Omental fat pad (tissue), 4 donors: ENCODE measurements at places on chromosomes 11 and 22.
A peak's percentile ranks its signal among the peaks of the same experiment; 100 is the strongest.

- no peak for DNase-seq
Measured at GRCh38 chr11:27699926-27700350, 317 bp downstream of the BDNF start.

DNA sequence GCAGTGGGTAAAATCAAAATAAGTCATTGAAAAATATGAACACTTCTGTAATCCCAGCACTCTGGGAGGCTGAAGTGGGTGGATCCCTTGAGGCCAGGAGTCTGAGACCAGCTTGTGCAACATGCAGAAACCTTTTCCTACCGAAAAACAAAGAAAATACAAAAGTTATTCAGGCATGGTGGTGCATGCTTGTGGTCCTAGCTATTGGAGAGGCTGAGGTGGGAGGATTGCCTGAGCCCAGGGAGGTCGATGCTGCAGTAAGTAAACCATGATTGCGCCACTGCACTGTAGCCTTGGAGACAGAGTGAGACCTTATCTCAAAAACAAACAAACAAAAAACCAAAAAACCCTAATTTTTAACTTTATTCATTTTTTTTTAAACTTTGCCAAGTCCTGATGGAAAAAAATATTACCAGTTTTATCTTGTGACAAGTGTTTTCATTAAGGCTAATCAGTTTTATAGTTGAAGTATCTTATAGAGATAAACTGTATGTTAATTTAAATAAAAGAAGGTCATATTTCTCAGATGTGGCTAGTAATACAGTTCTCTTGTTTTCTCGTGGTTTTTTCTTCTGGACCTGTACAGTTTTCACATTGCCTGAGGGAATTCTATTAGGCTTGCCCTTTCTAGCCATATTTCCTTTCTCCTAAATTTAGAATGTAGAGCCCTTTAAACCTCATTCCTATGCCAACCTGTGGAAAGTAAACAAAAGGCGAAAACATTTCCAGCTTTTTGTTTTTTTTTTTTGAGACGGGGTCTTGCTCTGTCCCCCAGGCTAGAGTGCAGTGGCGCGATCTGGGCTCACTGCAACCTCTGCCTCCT lies 9.4 kb downstream of the HIPK3 start:
- peak; percentile 59 for DNase-seq

- DNase-seq, result no peak
Measured at GRCh38 chr11:133408936-133409335, 123.4 kb downstream of the OPCML start.

GRCh38 chr11:74646215-74646614 lies 53.8 kb downstream of the POLD3 start:
- DNase-seq, result no peak

DNA sequence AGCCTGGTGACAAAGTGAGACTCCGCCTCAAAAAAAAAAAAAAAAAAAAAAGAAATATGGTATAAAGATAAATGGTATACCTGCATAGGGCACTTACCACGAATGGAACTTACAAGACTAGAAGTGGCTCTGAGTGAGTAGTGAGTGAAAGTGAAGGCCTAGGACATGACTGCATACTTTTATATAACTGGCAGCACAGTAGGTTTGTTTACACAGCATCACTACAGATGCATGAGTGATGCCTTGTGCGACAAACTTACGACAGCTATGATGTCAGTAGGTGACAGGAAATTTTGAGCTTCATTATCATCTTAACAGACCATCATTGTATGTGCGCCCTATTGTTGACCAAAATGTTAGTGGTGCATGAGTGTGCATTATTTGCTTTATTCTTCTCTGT lies 17.7 kb downstream of the XRCC6 start:
- no peak for DNase-seq

DNA sequence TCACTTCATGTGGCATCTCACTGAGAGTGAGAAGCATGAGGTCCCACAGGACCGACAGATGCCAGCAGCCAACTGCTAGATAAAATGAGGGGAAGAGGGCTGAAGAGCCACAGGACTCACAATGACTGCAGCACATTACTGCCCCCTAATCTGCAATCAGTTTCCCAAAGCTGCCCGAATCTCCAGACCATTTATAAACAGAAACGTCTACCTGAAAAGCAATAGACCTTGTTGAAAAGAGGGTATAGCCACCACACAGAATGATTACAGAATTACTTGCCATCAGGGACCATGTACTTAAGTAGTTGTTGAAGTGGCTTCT lies 12.4 kb upstream of the TEF start:
- DNase-seq, result no peak

- DNase-seq, result no peak
Measured at GRCh38 chr11:12826441-12826840, 152.2 kb downstream of the TEAD1 start.

DNA sequence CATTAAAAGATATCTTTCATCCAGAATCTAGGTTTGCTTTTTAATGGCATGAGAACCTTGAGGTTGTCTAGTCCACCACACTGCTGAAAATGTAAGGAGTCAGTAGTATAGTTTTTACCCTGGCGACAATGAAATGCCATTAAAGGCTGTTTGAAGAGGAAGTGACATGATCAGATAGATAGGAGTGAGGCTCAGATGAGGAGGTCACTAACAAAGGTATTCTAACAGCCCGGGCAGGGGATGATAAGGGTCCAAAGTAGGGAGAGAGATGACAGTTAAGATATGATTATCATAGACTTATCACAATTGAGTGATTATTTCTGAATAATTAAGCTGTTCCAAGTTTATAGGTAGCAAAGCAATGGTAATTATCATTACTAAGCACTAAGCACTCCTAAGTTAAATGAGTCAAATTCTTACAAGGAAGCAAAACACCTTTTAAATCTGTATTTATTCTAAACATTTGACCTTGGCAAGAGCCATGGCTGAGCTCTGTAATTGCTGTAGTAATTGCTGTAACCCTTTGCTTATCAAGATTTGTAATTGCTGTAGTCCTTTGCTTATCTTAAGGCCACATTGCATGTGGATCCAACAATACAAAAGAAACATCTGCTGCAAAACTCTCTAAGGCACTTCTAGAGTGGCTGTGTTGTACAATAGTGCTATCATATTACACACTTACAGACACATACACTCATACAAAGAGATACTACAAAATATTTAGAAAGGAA lies 92.6 kb downstream of the ENTHD1 start:
- no peak for DNase-seq

DNA sequence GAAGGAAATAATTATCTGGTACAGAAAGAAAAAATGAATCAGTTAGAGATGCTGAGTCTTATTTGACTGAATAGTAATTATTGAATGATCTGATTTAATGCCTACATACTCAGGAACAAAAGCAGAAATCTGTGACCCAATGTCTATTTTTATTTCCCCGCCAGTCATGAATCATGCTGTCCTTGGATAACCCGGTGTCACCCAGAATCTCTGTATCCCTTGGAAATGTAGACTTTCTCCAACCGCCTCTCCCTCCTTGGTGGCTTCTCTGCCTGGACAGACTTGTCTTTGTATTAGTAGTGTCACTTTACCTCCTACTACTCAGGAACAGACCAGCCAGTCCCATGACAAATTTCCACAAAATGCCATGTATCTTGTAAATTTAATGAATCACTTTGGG lies 173.3 kb upstream of the PDGFD start:
- DNase-seq, result no peak

DNA sequence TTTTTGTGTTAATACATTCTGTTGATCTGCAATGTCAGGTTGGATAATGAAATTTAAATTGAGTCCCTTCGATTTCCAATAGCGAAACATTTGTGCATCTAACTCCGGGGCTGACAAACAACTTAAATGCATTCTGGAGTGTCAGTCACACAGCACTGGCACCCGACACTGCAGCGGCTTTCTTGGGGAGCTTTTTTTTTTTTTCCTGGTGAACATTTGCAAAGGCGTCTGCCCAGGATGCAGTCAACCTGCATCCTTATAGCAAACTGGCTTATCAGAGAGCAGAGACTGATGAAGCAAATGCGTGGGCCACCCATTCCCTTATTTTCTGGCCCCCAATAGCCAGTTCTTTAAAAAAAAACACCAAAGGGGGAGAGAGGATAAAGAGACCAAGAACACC lies 1167.7 kb downstream of the LRRC4C start:
- no peak for DNase-seq

DNA sequence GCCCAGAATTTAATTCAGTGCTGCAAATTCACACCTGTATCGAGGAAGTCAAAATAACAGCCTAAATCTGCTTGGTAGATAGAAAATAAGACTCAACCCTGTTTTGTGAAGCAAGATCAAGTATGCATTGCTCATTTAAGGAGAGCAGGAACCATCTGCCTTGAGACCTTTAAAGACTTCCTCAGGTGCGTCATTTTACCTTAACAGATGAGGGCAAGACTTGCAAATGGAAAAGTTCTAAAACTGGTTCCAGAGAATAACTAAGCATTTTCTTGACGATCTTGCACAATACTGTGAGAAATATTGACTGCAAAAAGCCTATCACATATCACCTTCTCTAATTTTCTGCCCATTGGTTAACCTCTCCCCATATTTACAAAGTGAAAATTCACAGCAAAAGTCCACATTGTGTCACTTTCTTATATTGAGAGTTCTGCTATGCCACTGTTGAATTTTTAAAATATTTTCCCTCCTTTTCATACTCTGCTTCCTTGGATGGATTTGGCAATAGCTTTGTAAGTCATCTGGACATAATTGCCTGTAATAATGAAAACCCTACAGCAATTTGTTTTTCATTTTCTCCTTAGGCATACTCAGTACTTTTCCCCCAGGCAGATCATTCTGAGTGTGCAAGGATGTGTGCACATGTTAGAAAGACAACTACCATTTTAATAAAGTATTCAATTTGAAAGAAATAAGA lies 234.2 kb downstream of the AASDHPPT start:
- no peak for DNase-seq

DNA sequence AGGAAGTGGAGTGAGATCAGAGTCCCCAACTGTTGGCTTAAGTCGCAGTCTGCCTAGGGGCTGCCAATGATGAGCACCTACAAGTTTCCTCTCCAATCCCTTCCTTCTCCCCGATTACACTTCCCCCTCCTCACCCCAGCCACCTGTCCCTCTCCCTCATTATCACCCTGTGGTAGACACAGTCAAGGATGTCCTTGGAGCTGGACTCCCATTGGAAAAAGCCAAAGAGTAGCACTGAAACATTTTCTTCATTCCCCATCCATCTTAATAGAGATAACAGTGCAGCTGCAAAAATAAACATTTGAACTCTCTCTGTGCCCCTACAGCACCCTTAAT lies 146.2 kb downstream of the DBX1 start:
- no peak for DNase-seq

- no peak for DNase-seq
Measured at GRCh38 chr11:44726283-44727113, at the start of gene TSPAN18. Gene TSPAN18, plus strand, starts transcription at chr11:44726962. Its CDS starts 179,455 bp downstream, at chr11:44906417.

DNA sequence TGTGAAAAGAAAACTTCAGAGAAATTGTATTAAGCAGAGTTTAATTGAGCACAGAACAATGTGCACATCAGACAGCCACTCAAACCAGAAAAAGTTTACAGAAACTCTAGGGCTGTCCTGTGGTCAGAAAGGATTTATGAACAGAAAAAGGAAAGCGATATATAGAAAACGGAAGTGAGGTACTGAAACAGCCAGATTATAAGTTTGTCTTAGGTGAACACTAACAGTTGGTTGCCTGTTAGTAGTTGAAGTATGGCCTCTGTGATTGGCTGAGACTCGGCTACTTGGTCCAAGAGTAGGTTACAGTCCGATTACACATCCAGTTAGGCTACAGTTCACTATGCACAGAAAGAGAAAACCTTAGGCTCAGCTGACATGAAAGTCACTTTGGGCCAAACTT lies 1232.5 kb upstream of the RAG2 start:
- DNase-seq, result no peak

GRCh38 chr11:64885367-64886286 lies 7.2 kb upstream of the EHD1 start:
- DNase-seq, result no peak

DNA sequence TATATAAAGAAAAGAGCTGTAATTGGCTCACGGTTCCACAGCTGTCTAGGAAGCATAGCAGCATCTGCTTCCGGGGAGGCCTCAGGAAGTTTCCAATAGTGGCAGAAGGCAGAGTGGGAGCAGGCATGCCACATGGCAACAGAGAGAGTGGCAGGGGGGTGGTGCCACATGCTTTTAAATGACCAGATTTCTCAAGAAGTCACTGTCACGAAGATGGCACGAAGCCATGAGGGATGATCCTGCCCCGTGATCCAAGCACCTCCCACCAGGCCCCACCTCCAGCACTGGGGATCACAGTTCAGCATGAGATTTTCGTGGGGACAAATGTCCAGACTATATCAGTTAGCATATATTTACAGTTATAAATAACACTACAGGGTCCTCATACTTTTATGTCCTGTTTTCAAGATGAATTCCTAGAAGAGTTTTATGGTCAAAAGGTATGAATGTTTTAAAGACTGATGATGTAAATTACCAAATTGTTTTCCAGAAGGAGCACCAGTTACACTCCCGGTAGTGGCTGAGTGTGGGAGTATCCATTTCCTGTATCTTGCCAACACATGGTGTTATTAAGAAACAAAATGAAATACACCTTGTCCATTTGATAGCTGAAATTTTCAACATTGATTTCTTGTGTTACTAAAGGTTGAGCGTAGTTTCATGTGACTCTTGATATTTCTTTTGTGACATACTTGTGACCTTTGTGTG lies 19.2 kb downstream of the FAM118A start:
- no peak for DNase-seq

DNA sequence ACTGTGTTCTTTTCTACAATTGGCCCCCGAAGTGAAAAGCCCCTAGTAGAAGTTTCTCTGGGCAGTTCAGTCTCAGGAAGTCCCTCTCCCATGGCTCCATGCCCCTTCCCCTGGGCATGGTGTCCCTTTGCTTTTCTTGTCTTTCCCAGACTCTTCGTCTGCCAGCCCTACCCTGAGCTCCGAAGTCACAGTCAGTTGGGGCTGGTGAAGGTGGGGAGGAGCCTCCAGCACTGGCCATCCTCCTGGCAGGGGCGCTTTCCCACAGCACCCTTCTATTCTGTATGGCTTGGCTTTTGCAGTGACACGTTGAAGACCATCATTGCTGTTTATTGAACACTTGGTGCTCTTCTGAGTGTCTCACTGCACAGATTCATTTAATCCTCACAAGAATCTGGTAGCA lies 195.1 kb upstream of the CADM1 start:
- no peak for DNase-seq

- DNase-seq, result no peak
Measured at GRCh38 chr11:15905366-15906104, 450.8 kb downstream of the SOX6 start.

DNA sequence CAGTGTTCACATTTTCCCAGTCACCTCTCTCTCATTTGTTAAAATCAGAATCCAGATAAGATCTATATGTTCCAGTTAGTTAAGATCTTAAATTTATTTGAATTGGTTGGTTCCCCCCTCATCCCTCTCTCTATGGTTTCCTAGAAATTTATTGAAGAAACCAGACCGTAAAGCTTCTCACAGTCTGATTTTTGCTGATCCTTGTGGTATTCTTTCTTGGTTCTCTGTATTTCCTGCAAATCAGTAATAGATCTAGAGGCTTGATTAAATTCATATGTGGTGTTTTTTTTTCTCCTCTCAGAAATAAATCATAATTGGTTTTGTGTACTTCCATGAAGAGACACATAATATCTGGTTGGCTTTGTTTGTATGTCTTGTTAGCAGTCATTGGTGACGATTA lies 147.5 kb downstream of the TMEM135 start:
- DNase-seq, result no peak

- DNase-seq, result no peak
Measured at GRCh38 chr11:9014826-9015225, 11.0 kb upstream of the NRIP3 start.

GRCh38 chr11:34308049-34308912 lies 49.5 kb downstream of the ABTB2 start:
- no peak for DNase-seq

GRCh38 chr22:23305321-23305910 lies 125.1 kb downstream of the BCR start:
- no peak for DNase-seq
